ENCODE measurements at places on chromosomes 4 and X.
A peak's percentile ranks its signal among the peaks of the same experiment; 100 is the strongest.

DNA sequence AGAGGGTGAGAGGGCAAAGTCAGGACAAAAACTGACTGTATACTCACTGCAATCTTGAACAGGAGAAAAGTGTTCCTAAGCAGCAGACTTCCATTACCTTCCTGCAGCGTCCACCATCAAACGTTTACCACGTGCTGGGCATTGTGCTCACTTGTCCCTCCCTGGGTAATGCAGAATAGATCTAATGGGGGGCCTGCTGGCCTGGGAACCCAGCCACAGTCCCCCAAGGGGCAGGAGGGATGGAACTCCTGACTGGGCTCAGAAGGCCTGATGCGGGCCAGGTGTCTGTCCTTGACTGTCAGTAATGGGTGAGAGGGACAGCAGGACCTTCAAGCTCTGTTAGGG lies 37.6 kb upstream of the FAM156A start:
- DNase-seq, result no peak

- DNase-seq, result no peak
These were observed 552.6 kb upstream of the INTU start for GRCh38 chr4:127080141-127080540.

DNA sequence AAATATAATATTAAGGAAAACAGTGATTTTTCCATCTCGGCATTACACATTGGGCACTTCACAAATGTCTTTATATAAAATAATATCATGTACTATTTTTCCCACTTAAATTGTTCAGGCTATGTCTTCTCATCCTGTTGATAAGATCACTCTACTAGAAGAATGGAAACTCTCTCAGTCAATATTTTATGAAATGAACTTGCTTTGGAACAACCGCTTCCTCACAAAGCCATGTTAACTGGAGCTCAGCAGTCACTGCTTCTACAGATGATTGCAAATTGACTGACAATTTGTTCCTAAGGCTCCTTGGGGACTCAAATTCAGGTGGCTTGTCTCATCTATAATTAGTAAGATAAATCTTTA lies 127.5 kb upstream of the CBR4 start:
- DNase-seq, result no peak

- peak; percentile 33 for DNase-seq
These were observed 161.2 kb upstream of the WDFY3 start for GRCh38 chr4:85127653-85128052.

Measured in activated CD4-positive, alpha-beta T cell treated with anti-CD3 and anti-CD28 coated beads for 36 hours (primary cell).